Hair follicle dermal papilla cell (primary cell): ENCODE measurements at places on chromosomes 1 and 21. TPM values are rescaled to one million over a fixed set of nuclear protein-coding genes. Genes with fewer than 3 reads are reported as not detected.

Gene VANGL1
- 14.1 and 14.3 TPM in 2 replicates for total RNA-seq

Gene C1orf94
- total RNA-seq = under 0.01 TPM in 1 of 2 replicates, not detected in the other

Gene ACKR1
- not detected in 2 replicates for total RNA-seq

Gene PEAR1
- total RNA-seq = 4.3 and 5.0 TPM in 2 replicates

Gene LEMD1
- total RNA-seq = not detected in 2 replicates

Gene OR2L5
- 0.12 and 0.32 TPM in 2 replicates for total RNA-seq

Gene FCGR1A
- total RNA-seq = not detected in 2 replicates

Gene SIK1
- 0.97 and 2.6 TPM in 2 replicates for total RNA-seq

Gene CD84
- total RNA-seq = not detected in 2 replicates

Gene BRDT
- total RNA-seq = under 0.01 TPM in 1 of 2 replicates, not detected in the other

Gene RIMS3
- total RNA-seq = 0.36 and 0.81 TPM in 2 replicates

Gene SPRR1B
- not detected in 2 replicates for total RNA-seq

Gene TBX15
- 62.8 and 78.7 TPM in 2 replicates for total RNA-seq

Gene WNT9A
- 4.7 and 4.9 TPM in 2 replicates for total RNA-seq

Gene CTH
- total RNA-seq = 6.4 and 8.3 TPM in 2 replicates

Gene PRELP
- total RNA-seq = 2.4 and 3.1 TPM in 2 replicates

Gene LRRIQ3
- total RNA-seq = 0.36 and 0.65 TPM in 2 replicates

Gene RASAL2
- total RNA-seq = 50.2 and 53.7 TPM in 2 replicates

Gene ESPN
- not detected in 2 replicates for total RNA-seq

Gene TCHHL1
- total RNA-seq = not detected in 2 replicates

Gene AXDND1
- total RNA-seq = 0.12 and 0.49 TPM in 2 replicates

Gene UBE2U
- not detected in 2 replicates for total RNA-seq

Gene C1orf210
- total RNA-seq = not detected in 2 replicates

Gene LCE2C
- not detected in 2 replicates for total RNA-seq

Gene GPR37L1
- total RNA-seq = not detected in 2 replicates

Gene DCDC2B
- not detected in 2 replicates for total RNA-seq
